ENCODE measurements at places on chromosomes 5 and 9.
A peak's percentile ranks its signal among the peaks of the same experiment; 100 is the strongest.

- peak; percentile 63 for DNase-seq
Observed at GRCh38 chr5:148791334-148791667, 35.1 kb upstream of the ADRB2 start.

- DNase-seq = no peak
Observed at GRCh38 chr9:126144196-126144595, 182.4 kb upstream of the MVB12B start.

DNA sequence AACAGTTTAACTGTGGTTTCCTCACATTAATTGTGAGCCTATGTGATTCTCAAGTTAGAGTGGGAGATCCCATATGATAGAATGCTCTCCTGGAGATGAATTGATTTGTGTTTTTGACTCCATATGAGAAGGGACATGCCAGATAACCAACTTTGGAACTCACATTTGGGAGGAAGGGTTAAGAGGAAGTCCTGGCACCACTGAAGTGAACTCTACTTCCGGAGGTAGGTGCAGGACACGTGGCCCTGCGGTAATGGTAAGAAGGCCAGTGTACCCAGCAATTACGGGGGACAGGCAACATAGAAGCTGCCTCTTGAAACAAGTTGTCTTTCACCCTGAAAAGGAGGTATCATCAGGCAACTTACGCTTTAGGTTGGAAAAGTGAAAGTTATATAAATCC is 146.6 kb upstream of the RFX3 start:
- no peak for DNase-seq

DNA sequence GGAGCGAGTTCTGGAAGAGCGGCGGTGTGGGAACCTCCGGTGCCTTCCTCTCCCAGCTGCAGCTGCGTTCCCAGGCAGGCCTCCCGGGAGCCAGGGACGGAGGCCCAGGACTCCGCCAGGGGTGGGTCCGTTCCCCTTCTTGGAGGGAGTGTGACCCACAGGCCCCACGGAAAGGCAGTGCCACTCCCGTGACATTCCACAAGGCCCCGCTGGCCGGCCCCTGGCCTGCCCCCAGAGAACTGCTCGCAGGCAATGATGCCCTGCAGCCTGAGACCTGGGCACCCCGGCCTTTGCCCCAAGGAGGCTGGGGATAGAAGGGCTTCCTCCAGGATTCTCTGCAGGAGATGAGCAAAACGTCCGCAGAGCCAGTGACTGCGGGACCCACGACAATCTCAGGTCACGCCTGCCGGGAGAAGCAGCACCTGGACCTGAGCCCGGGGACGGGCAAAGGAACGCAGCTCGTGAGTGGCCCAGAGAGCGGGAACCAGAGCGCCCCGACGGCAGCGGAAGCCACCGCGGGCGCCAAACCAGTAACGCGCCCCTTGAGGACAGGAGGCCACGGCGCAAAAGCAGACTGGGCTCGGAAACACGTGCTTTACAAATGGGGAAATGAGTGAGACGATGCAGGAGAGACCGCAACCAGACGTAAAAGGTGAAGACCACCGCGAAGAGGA is 9.3 kb downstream of the OBP2B start:
- DNase-seq = peak; percentile 77

DNA sequence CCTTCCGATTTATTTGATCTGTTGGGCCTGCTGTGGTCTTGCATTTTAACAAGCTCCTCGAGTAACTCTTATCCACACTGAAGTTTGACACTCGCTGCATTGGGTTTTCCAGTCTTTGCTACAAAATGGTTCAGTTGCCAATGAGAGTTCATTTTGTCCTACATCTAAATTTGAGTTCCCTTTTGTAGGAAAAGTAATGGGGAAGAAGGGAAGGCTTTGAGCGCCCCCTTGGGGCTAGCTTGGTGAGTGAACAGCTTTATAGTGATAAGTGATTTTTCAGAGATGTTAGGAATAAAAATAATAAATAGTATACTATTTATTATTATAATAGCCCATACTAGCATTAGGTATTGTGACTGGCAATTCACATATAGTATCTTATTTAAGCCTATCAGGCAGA is 89.9 kb upstream of the GNAQ start:
- peak; percentile 64 for DNase-seq

DNA sequence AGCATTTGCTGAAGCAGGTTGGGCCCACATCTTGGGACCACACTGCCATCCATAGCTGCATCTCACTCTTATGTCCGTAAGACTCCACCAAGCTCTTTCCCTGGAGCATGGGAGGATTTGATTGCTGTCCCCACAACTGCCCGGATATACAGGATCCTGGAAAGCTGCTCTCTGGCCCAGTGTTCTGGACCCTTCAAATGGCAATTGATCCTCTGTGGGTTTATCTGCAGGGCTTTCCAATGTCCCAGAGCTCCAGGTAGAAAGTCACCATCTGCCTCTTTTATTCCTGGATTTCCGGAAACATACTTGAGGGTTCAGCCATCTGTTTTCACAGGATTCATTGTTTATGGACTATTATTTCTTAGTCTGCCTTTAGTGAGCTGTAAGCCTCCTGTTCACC is 214.6 kb downstream of the SREK1 start:
- DNase-seq = no peak

GRCh38 chr5:164000241-164000640 is 494.8 kb downstream of the MAT2B start:
- DNase-seq = no peak

DNA sequence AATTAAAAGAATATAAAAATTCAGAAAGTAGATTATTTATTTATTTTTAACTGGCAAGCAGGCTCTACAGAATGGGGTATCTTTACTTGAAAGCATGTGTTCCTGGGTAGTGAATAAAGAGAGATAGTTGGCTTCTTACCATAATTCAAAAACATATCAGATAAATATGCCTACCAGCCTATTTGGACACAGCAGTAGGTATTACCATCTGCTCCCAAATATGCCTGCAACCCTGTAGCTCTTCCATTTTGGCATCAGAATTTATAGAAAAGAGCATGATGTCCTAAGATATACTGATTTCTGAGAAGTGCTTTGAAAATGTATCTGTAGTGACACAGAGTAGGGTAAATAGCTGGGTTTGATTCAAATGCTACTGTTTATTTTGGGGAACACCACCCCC is 1300.5 kb upstream of the DMAC1 start:
- DNase-seq = no peak

DNA sequence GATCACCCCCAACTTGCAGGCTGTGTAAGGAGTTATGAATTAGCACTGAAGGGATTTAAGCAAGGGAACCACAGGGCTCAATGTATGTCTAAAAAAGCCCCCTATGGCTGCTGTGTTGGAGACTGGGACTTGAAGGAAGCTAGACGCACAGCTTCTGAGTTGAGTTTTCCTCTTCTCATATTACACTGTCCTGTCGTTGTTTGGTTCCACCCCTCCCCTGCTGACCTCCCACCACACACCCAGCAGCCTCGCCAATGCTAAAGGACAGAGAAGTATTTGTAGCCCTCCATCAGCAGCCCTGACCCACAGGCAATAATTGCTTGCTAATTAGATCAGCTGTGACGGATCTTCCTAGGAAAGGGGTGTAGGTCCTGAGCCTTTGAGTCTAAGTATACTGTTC is 15.1 kb upstream of the CARTPT start:
- DNase-seq = no peak

All from activated T-cell treated with anti-CD3 and anti-CD28 coated beads, Interleukin-2, amount 50 U/mL, for 24 hours (primary cell).